ENCODE measurements at places on chromosomes 2 and 18.
A peak's percentile ranks its signal among the peaks of the same experiment; 100 is the strongest.

DNA sequence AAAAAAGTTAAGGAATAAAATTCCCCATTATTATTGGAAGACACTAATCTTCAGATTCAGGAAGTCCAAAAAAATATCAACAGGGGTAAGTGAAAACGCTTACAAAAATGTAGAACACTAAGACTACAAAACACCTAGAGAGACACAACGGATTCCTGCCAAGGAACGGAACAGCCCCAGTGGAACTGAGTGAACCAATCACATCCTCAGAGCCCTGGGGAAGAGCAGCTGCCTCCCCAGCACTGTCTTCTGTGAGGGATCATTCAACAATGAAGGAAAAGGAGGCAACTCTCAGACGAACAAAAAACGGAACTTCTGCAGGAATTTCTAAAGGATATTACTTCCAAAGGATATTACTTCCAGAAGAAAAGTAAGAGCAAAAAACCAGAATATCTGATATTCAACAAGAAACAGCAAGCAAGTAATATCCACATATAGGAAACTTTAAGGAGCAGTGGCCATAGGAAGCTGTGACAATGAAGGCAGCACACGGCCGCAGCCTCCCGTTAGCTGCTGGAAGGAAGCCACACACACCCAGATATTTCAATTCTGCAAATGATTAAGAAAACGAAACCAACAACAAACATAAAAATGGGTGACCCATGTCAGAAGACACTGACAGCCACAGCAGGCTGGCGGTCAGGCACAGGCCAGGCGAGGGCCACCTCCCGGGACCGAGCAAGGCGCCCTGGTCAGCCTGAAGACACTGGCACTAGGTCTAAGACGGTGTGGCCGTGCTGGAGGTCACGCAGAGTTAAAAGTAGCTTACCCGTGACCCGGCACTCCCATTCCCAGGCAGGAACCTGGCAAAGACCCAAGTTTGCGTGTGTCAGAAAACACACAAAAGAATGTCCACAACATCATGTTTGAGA lies 81.8 kb downstream of the HDAC4 start:
- DNase-seq, result peak; percentile 20

DNA sequence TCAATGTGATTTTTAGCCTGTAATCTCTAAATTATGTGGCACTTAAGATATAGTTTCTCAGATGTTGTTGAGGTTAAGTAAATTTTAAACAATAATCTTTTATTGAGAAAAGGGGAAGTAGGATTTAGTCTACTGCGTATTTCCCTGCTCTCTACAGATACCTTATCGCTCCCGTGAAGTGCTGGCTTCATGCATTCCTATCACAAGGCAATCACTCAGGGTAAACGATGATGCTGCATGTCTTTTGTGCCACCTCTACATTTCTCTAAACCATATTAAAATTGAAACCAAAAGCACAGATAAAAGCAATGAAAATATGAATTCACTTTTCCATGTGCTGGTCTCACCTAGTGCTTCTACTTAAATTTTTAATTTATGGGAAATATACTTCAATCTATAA lies 14.4 kb upstream of the RPE start:
- no peak for DNase-seq

DNA sequence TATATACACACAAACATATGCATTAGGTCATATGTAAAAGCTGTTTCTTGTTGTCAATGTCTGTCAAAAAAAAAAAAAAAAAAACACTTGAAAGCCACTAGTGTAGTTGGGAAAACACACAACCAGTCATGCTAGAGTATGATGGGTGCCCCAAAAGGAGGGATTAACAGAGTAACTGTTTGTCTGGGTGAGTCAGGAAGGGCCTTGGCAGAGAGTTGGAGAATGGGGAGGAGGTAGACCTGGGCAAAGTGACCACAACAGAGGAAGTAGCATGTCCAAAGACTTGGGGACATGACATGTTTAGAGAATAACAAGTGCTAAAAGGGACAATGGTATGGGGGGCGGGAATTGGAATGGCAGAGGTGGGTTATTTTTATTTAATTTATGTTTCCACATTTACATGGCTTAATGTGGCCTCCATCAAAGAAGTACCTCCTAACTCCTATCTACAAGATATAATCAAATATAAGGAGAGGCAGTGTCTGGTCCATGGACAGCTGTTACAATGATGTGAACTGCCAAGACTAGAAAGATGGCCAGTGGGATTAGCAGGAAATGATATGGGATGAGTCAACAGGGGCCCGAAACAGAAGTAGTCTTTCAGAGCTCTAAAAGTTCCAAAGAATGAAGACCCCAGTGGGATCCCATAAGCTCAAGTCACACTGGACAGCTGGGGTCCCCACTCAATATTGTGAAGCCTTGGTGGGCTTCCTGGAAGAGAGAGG lies 99.9 kb upstream of the ZFP36L2 start:
- no peak for DNase-seq

DNA sequence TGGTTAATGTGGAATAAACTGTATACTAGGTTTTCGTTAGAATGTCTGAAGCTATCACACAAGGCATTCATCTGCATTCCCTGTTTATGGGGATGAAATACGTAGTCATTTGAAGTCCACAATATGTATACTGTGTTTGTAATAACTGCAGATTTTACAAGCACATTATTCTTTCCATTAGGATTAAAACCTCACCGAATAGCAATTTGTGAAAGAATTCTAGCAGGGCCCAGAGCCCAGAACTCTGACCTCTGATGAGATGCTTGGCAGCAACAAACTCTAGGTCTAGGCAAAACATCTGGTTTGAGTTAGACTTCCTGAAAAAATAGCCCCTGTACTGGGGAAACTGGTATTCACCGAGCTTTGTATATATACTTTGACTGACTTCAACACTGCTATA lies 158.2 kb downstream of the SRBD1 start:
- no peak for DNase-seq

DNA sequence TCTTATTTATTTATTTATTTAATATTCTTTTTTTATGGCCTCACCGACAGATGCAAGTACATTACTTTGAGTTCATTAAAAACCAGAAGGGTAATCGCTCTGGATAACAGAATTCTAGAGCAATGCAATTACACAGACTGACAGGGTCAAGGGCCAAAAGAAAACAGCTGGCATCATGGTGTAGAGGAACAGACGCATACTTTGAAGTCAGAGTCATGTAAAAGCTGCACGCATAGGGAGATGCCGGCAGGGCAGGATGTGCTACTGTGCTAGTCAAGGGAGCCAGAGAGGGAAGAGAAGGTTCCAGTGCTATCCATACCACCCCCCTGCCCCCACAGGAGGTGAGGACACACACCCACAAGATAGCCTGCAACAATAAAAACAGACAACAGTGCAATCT lies 115.2 kb upstream of the TFCP2L1 start:
- DNase-seq, result no peak

- DNase-seq, result peak; percentile 46
Measured at GRCh38 chr18:30106356-30106755, 936.2 kb downstream of the DSC3 start.

GRCh38 chr2:11743846-11744553 lies 2.4 kb upstream of the LPIN1 start:
- DNase-seq, result peak; percentile 100

- DNase-seq, result peak; percentile 32
Measured at GRCh38 chr18:80167931-80168330, 58.9 kb downstream of the ADNP2 start.

DNA sequence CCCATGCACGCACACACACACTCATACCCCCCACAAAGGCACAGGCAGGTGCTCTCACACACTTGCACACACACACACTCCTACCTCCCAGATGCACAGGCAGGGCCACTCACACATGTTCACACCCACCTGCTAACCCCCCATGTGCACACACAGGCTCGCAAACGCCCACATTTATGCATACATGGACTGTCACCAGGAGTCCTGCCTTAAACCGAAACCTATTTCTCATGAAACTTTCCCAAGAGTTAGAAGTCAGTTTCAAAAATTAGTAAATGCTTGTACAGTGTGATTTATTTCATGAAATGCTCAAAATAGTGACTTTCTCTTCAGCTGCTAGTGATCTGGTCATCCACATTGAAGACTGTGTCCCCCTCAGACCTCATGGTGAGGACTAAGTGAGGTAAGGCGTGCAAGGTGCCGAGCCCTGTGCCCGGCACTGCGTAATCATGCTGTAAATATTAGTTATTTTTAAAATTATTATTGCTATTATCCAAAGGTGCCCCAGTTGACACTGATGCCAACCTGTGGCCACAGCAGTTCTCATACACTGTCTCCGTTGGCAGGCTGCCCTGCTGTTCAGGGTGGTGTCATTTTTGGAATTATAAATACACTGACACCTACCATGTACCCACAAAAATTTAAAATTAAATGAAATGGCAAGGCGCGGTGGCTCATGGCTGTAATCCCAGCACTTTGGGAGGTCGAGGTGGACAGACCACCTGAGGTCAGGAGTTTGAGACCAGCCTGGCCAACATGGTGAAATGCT lies 12.4 kb downstream of the CNNM4 start:
- DNase-seq, result no peak

- no peak for DNase-seq
Measured at GRCh38 chr2:27765621-27766286, 5.8 kb upstream of the MRPL33 start.

DNA sequence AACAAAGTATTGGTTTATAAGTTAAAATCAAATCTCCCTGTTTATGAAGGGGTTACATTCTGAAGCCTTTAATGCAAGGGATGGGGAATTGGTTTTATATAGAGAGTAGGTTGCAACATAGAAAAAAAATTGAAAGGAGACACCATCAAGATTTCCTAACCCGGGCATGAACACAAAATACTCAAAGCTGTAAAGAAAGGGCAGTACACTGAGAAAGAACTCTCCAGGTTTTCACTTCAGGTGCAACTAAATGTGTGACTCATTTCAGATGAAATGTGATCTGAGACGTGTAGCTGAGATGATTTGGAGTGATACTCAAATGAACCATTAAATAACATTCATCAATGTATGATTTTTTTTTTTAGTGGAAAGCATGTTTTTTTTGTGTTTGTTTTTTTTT lies 43.6 kb downstream of the SANBR start:
- DNase-seq, result no peak

- no peak for DNase-seq
Measured at GRCh38 chr2:146451972-146452371, 1392.9 kb upstream of the ACVR2A start.

- DNase-seq, result no peak
Measured at GRCh38 chr2:38975042-38975441, 85.4 kb downstream of the ARHGEF33 start.

- no peak for DNase-seq
Measured at GRCh38 chr2:197219636-197220035, 90.9 kb downstream of the ANKRD44 start.

GRCh38 chr18:48902023-48902855 lies 48.5 kb downstream of the SMAD7 start:
- DNase-seq, result peak; percentile 72

DNA sequence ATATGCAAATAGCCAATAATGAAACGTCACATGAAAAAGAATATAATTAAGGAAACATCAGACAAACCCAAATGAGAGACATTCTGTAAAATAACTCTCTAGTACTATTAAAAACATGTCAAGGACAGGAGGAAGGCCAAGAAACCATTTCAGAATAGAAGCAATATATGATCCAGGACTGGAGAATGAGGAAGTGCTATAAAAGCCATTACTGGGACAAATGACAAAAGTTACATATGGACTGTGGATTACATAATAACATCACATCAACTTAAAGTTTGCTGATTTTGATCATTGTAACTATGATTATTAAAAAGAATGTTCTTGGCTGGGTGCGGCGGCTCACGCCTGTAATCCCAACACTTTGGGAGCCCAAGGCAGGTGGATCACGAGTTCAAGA lies 81.3 kb downstream of the CRACDL start:
- DNase-seq, result no peak

- no peak for DNase-seq
Measured at GRCh38 chr2:20543469-20544152, 96.7 kb downstream of the RHOB start.

DNA sequence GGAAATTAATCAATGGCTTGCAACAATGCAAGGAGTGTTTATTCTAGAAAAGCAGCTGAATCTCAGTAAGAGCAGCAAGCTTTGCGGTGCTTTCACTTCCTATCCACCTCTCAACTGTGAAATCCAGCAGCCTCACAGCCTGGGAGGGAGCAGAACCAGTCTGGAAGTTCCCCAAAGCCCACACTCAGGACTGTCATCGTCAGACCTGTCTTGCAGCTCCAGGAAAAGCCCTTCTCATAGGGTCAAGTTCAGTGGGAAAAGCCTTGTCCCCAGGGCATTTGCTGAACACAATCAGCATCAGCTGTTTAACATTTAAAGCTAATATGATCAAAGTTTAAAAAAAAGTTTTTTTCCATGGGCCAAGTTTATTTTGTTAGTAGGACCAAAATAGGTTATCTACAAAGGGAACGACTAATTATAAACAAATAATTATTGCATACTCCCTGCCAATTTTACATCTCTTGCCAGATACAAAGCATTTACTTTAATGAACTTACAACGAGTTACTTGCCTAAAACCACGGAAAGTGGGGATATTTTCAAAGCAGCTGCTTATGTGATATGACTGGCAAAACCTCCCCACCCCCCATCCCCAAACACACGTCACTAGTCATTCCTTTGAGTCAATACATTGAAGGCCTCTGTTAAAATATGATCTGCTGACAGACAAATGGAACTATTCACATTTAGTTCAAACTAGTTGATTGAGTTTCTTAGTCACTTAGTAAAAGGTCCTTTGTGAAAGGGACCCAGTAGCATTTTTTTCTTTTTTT lies 36.8 kb downstream of the PARD6G start:
- peak; percentile 68 for DNase-seq

GRCh38 chr2:96408616-96409015 lies 73.0 kb downstream of the NCAPH start:
- peak; percentile 85 for DNase-seq

DNA sequence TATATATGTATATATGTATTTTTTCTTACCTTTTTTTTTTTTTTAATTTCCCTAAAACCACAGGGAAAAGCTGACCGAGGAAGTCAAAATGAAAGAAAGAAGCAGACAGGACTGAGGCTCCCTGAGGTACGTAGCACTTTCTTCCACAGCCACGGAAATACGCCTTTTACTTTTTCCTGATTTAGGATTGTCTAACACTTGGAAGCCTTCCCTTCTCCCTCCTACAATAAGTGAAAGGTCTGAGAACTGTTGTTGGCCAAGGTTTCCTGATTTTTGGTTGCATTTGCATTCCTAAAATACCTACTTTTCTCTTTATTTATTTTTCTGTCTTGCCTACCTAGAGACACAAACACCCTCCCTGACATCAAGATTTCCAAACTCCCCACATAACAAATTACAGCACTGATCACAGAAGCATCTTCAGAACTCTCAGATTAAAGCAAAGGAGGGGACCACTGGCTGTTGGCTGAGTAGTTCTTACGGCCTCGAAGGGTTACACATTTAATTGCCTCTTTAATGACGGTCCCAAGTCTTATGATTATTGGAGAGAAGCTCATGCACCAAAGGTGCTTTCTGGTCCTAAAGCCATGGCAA lies 778.5 kb upstream of the FANCL start:
- no peak for DNase-seq

- DNase-seq, result peak; percentile 63
Measured at GRCh38 chr2:102021779-102022178, 30.0 kb downstream of the IL1R2 start.

DNA sequence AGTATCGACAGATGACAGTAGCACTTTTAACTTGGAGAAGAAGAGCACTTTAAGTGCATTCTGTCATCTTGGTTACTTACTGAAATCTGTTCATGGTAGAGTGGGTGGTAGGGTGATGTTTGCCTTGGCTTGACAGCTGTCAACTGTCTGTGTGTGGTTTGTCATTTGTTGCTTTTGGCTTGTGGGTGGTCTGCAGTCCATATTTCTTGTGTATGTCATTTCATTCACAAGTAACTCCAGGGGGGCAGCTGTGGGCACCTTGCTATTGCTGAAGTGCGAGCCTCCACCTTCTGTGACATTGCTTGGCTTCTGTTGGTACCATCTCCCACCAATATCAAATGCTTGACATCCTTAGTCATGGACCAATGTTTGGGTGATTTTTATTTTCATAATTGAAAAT lies 311.6 kb upstream of the NRP2 start:
- DNase-seq, result no peak

Measured in islet precursor cell (in vitro differentiated cells).